ENCODE measurements at places on chromosomes 6 and 20.

DNA sequence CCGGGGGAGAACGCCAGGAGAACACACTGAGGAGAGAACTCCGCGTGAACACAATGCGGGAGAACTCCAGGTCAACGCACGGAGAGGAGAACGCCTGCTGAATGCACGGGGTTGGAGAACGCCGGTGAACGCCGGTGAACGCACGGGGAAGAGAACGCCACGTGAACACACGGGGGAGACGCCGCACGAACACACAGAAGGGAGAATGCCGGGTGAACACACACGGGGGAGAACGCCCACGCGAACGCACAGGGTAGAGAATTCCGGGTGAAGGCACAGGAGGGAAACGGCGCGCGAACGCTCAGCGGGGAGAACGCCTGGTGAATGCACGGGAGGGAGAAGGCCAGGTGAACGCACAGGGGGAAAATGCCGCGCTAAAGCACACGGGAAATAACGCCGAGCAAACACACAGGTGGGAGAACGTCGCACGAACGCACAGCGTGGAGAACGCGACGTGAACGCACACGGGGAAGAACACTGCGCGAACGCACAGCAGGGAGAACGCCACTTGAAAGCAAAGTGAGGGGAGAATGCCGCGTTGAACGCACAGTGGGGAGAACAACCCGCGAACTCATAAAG is 56.1 kb downstream of the RNASET2 start:
- no peak for DNase-seq

DNA sequence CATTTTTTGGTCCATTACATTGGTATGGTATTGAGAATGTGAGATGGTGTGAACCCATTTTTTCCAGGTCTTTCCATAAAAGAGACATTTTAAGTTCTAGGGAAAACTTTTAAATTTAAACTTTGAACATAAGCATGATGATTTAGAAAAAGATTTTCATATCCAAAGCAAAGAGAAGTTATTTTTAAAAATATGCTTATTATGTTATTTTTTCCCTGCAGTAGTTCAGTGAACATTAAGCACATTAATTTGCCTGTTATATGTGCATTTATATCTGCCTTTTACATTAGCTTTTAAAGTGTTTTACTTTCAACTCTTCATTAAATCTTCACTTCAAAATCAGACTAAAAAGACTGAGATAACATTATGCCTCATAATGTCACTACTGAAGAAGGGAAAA is 116.7 kb downstream of the AHI1 start:
- DNase-seq: no peak

GRCh38 chr20:34530342-34530741 is 14.1 kb downstream of the DYNLRB1 start:
- no peak for DNase-seq

DNA sequence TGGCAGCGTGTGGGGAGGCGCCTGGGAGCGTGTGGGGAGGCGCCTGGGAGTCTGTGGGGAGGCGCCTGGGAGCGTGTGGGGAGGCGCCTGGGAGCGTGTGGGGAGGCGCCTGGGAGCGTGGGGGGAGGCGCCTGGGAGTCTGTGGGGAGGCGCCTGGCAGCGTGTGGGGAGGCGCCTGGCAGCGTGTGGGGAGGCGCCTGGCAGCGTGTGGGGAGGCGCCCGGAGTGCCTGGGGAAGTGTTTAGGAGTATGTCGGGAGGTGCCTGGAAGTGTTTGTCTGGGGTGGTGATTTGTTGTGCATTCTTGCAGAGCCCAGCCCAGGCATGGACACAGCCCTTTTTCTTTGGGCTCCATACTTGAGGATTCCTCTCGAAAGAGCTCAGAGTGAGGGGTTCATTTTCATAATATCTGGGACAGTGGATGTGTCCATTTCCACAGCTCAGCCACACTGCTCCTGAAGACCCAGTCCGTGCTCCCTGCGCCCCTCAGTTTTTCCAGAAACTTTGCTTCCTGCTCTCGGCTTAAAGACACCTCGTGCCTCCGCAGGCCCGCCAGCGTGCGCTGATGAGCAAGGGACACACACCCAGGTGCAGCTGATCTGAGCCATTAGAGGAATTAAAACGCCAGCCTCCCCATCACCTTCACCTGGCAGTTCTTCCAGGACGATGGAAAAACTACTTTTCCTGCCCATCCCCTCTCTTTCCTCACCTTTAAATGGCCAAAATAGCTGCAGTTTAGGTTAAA is 172.2 kb upstream of the THBS2 start:
- DNase-seq: no peak

DNA sequence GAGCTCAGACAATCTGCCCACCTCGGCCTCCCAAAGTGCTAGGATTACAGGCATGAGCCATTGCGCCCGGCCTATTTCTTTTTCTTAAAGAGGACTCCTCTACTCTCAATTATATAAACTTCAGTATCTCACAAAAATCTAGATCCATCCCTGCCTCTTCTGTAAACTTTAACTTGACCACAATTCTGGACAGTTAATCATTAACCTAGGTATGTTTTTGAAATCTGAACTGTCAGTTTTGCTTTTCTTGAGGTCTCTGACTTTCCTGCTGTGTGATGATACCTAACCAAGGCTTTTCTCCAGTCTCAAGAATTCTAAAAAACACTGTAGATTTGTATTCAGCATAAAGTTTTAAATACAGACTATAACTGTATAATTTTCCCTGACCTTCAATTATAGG is 388.2 kb upstream of the SYNCRIP start:
- no peak for DNase-seq

DNA sequence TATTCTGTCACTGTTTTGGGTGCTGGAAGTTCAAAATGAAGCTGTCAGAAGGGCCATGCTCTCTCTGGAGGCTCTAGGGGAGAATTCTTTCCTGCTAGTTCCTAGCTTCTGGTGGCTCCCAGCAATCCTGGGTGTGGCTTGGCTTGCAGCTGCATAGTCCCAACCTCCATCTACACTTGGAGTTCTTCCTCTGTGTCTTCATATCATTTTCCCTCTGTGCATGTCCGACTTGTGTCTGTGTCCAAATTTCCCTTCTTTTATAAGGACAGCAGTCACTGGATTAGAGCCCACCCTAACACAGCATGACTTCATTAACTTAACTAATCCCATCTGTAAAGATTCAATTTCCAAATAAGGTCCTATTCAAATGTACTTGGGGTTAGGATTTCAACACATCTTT is 23.3 kb upstream of the ENPP1 start:
- DNase-seq: no peak

DNA sequence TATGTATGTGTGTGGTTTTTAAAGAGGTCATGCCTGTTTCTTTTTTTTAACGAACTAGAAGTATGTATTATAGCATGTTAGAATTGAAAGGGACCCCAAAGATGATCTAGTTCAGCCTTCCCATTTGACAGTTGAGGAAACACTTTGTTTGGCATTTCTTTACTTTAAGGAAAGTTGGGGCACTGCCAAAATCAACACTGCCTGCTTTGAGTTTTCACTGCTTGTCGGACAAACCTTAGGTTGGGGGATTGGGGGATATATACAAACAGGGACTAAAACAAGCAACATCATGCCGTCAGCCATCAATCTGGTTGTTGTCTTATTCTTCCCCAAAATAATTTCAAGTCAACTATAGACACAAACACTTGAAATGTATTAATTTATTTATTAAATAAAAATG is 14.1 kb upstream of the CALHM6 start:
- DNase-seq: no peak

GRCh38 chr6:137950581-137950980 is 83.5 kb downstream of the TNFAIP3 start:
- DNase-seq: no peak

- no peak for DNase-seq
These were observed 137.3 kb downstream of the BTBD9 start for GRCh38 chr6:38502423-38502822.

DNA sequence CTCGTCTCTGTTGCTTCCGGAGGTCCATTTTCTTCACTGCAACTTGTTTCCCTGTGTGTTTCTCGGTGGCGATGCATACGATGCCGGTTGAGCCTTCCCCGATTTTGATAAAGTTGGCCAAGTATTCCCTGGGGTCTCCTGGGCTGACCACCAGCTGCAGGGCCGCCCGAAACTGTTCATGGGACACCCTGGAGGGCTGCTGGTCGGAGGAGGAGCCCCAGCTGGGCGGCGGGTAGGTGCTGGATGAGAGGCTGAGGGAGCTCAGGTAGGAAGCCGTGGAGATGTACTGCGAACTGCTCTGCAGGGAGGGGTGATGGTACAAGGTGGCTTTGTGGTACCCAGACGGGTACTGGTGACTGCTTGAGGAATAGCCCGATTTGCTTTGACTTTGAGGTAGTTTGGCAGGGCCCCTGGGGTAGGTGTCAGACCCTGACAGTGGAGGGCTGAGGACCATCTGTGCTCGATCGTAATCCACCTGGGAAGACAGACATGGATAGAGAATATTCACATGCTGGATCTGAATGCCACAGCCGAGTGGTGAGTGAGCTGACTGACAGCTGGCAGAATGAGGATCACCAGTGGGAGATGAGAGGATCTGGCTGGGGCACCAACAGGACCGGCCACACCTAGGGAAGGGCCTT is 51.6 kb downstream of the LAMP5 start:
- DNase-seq: no peak

- no peak for DNase-seq
These were observed 6.2 kb downstream of the BEND6 start for GRCh38 chr6:56961151-56961550.

- DNase-seq: no peak
These were observed 42.1 kb downstream of the GFRA4 start for GRCh38 chr20:3621111-3621510.

GRCh38 chr6:118469468-118469867 is 78.6 kb upstream of the PLN start:
- no peak for DNase-seq

DNA sequence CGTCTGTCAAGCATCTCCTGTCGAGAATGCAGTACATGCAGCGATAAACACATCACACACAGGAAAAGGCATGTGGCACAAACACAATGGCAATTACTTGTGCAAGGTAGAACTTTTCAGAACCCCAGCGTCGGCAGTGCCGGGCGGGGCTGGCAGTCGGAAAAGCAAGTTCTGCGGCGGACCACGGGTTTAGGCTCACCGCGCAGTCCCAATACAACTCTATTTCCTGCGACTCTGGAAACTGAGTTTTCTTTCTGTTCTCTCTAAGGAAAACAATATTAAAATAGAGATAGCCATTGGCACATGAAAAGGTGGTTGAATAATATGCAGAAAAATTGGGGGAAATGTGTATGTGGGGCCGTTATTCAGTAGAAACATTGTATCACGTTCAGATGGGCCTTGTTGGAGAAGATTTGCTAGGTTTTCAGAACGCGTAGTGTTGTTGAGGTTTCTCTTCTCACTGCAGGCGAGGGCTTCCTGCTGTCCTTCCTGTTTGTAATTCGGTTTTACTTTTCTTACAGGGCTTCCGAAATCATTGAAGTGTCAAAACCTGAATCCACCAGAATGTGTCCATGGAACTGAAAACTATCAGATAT is 369.5 kb downstream of the THBS2 start:
- no peak for DNase-seq

- DNase-seq: no peak
These were observed 243.1 kb downstream of the ALDH8A1 start for GRCh38 chr6:134706806-134707205.

GRCh38 chr6:52815167-52816092 is 11.8 kb upstream of the GSTA1 start:
- peak; percentile 82 for DNase-seq

GRCh38 chr6:147642458-147642857 is 134.0 kb downstream of the SAMD5 start:
- DNase-seq: no peak

- DNase-seq: peak; percentile 74
These were observed 118.3 kb downstream of the SLX4IP start for GRCh38 chr20:10553326-10553984.

DNA sequence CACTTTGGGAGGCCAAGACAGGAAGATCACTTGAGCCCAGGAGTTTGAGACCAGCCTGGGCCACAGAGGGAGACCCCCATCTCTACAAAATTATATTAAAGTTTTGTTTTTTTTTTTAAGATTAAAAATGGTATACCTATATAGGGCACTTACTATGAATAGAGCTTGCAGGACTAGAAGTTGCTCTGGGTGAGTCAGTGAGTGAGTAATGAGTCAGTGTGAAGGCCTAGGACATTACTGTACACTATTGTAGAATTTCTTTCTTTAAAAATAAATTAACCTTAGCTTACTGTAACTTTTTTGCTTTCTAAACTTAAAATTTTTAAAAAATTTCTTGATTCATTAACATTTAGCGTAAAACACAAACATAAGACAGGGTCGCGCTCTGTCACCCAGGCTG is 29.7 kb downstream of the STK35 start:
- no peak for DNase-seq

DNA sequence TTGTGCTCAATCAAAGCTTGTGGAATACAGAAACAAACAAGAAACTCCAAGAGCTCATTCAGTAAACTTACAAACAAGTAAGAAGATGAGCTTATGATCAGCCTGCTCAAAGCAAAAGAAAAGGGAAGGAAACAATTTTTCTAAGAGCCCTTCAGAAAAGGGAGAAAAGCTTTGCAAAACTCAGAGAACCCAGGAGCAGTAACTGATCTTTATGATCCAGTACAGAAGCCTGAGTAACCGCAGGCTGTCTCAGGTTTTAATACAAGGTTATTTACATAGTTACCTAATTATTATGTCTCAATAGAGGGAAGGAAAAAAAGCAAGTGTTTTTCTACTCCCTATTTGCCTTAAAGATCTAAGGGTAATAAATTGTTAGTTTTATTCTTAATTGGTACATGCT is 226.5 kb downstream of the MAFB start:
- no peak for DNase-seq

- no peak for DNase-seq
These were observed 1.8 kb upstream of the PEX7 start for GRCh38 chr6:136820561-136820960.

DNA sequence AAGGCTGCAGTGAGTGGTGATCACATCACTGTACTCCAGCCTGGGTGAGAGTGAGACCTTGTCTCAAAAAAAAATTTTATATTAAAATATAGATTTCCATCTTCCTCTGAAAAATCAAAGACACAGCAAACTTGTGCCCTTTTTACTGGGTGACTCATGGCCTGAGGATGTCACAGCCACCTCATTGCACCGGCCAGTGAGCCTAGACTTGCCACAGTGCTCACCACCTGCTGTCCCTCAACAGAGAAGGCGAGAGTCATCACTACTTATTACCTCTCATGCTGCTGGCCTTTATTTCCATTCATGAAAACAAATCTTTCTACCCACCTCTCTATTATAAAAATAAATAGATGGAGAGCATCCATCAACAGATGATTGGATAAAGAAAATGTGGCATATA is 295.8 kb downstream of the PREX1 start:
- DNase-seq: no peak

GRCh38 chr6:45757443-45758130 is 258.1 kb downstream of the CLIC5 start:
- no peak for DNase-seq
